Lower lobe of right lung (tissue), 2 donors: ENCODE measurements at places on chromosomes 7 and 10. TPM values are rescaled to one million over a fixed set of nuclear protein-coding genes. Genes with fewer than 3 reads are reported as not detected.

DNA sequence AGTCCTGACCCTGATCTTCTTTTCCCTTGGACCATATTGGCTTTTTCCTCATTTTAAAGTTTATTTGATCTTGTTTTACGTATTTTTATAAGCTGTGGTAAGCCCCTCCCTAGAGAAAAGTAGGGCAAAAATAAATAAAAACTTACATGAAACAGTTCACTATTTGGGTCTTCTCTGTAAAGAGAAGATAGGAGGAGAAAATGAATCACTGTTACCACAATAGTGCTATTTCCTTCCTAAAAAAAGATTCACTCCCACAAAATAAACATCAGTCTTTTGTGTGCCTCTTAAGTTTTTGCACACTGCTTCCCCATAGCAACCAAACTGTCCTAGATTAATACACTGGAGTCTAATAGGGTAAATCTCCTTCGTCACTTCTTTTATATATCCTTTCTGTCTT lies 1.4 kb upstream of the SVIL start:
- no peak for DNase-seq

GRCh38 chr7:112452102-112452888 lies 2.0 kb downstream of the IFRD1 start:
- DNase-seq: peak; percentile 48

CPA1 gene
- 0.30 TPM for total RNA-seq

MEOX2 gene
- 17.1 TPM for total RNA-seq
